ENCODE measurements at places on chromosomes 6 and 20. TPM values are rescaled to one million over a fixed set of nuclear protein-coding genes. Genes with fewer than 3 reads are reported as not detected.
A peak's percentile ranks its signal among the peaks of the same experiment; 100 is the strongest.

Gene HLA-DPA1
- 11.2 TPM for polyA plus RNA-seq

Gene PTCHD4
- polyA plus RNA-seq = 2.1 TPM

Gene BPIFB2
- polyA plus RNA-seq = not detected

Gene COMMD7
- 73.6 TPM for polyA plus RNA-seq

Gene ZBP1
- polyA plus RNA-seq = not detected

Gene ARFGEF2
- polyA plus RNA-seq = 15.5 TPM

Gene HTR1E
- polyA plus RNA-seq = not detected

Gene PROKR2
- polyA plus RNA-seq = not detected

Gene TMEM74B
- polyA plus RNA-seq = 0.04 TPM

Gene SEC23B
- 49.2 TPM for polyA plus RNA-seq

Gene IP6K3
- polyA plus RNA-seq = 0.58 TPM

Gene GPLD1
- polyA plus RNA-seq = 0.47 TPM

Gene HLA-DQA2
- not detected for polyA plus RNA-seq

Gene GPX5
- not detected for polyA plus RNA-seq

- DNase-seq = no peak
Observed at GRCh38 chr20:32006841-32007786, 3.1 kb upstream of the CCM2L start.

GRCh38 chr6:33725222-33725621 is 13.7 kb upstream of the UQCC2 start:
- DNase-seq = no peak

- no peak for DNase-seq
Observed at GRCh38 chr6:117956386-117956785, 49.3 kb downstream of the SLC35F1 start.

- DNase-seq = no peak
Observed at GRCh38 chr6:4318321-4318720, 182.9 kb upstream of the ECI2 start.

DNA sequence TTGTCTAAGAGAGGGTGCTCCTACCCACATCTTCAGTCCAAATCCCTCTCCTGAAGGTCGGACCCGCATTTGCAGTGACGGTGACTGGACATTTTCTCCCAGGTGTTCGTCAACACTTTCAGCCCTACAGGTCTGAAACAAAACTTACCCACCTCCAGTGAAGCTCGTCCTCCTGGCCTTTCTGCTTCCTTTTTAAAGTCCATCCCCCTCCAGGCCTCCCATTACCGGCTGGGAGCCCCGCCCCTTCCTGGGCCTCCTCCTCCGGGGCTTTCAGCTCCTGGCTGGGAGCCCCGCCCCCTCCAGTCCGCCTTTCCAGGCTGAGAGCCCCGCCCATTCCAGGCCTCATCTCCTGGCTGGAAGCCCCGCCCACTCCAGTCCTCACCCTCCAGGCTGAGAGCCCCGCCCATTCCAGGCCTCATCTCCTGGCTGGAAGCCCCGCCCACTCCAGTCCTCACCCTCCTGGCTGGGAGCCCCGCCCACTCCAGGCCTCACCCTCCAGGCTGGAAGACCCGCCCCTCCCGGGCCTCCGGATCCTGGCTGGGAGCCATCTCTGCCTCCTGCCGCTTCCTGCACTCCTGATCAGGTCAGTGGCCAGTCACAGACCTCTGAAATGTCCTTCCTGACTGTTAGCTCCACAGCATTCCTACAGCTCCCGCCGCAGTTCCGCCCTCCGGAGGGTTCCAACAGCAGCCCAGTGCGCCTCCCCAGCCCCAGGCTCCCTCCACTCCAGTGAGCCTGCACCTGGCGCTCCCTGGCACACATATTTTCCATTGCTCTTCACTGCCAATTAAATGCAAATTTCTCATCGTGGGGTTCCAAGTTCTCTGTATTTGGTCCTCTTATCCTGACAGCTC is 98.5 kb downstream of the LY86 start:
- no peak for DNase-seq

DNA sequence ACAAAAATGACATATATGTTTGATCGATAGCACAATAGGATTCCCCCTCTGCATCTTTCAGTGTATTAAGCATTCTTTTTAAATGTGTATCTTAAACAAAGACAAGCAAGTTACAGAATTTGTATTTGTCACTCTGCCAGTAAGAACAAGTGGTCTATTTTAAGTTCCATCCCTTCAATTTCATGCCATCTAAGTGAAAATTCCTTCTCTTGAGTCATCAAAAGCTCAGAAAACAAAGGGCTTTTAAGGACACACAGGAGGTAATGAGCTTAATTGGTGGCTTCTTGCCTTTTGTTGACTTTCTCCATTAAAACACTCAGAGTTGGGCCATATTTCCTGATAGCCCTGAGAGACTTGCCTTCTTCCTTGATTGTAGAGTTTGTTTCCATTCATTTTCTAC is 547.8 kb downstream of the TENT5A start:
- peak; percentile 38 for DNase-seq

DNA sequence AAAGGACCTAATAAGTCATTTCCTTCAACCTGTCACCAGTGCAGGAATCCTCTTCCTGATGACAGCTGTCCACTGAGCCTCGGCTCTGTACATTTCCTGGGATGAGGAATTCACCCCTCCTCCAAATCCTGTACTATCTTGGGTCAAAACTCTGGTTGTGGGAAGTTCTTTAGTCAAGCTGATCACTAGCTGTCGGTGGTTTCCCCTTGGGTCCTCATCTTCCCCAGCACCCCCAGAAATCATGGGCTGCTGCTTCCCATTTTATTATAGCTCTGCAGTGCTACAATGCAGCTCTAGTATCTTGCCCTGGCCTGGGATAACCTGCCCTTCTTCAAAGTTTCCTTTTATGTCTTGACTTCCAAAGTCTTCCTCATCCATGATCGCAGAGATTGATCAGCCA is 14.6 kb upstream of the ADA start:
- no peak for DNase-seq

- no peak for DNase-seq
Observed at GRCh38 chr6:47455533-47456209, 21.9 kb upstream of the CD2AP start.

GRCh38 chr6:93307505-93308409 is 111.6 kb downstream of the EPHA7 start:
- no peak for DNase-seq

DNA sequence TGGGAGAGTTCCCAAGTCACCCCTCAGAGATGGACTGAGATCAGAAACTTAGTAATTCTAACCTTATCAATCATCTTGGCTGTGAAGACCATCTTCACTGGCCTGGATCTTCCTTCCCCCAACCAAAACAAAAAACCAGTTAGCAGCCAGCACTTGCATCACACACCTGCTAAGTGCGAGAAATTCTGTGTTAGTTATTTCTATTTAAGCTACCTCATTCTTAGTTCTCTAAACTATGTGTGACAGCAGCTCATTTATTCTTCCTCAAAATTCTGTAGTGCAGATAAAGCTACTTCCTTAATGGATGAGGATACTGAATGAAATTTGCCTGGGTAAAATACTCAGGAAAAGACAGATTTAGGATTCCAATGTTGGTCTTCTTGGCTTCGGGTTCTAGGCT is 18.2 kb upstream of the TAGAP start:
- no peak for DNase-seq

GRCh38 chr6:142819603-142820337 is 125.2 kb downstream of the HIVEP2 start:
- no peak for DNase-seq

GRCh38 chr6:12138381-12138780 is 126.3 kb downstream of the HIVEP1 start:
- no peak for DNase-seq

- DNase-seq = no peak
Observed at GRCh38 chr6:41038205-41038604, 816 bp downstream of the UNC5CL start.

DNA sequence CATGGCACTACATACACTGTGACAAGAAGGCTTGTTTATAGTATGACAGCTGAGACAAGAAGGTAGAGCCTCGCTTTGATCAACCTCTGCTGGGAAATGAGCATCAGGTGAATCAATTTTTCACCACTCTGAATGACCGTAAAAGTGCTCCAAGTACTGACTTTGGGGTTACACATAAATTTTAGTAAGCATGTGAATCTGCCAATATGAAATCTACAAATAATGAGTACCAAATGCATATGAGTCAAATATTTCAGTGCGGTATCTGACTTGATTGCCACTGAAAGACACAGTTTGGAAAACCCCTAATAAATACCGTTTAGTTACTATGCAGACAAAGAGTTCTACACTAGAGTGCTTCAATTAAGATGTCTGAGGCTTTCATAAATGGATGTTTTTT is 77.8 kb downstream of the ATG5 start:
- no peak for DNase-seq

DNA sequence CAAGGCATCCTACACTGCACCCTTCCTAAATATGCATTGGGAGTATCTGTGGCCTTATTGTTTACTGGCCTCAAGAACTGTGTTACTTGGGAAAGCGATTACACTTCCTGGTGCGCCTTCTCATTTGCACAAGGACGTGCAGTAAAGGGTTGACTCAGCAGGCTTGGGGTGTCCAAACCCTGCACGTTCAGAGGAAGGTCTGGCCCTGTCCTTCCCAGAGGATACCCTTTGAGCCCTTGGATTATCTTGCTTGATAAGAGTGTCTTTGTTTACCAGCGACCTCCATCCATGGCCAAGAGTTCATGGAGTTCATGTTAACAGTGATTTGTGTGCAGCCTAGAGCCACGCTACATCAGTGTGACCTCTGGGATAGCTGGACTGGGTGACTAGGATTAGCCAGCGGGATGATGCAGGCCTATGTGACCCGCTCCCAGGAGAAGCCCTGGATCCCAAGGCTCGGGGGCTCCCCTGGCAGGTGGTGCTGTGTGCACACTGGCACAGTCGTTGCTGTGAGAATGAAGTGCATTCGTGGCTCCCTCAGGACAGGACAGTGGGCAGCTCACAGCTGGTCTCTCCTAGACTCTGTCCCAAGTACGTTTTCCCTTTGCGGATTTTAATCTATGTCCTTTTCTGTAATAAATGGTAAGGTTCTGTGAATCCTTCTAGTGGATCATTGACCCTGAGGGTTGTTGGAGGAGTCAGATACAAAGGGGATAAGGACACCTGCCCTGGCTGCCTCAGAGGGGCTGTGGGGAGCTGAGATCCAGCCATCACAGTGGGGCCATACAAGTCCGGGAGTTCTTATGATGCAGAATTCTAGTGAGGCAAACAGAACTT is 73.5 kb downstream of the TTLL2 start:
- DNase-seq = no peak

DNA sequence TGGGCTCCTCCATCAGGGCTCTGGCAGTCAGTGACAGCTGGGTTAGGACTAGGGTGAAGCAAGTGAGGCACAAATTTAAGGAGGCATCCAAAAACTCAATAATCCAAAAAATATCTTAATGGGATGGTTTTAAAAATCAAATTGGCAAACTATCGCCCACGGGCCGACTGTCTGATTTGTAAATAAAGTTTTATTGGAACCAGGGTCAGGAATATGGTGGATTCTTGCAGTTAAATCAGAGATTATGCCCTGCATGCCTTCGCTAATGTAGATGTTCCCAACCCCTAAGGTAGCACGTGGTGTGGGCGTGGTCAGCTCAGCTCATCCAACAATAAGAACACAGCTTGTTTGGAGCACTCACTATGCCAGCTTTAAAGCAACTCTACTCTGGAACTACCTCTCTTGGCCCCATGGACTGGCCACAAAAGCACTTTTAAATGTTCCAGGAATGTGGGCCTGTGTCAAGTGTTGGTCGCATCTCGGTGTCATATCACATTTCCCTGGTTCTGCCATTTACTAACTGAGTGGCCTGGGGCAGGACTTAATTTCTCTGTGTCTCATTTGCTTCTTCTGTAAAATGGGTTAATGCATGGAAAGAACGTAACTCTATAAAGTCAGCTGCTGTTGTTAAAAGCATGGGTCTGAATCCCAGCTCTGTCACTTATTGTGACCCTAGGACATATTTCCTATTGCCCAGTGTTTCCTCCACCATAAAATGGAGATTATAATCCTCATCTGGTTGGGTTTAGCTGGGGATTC is 7.0 kb downstream of the TP53RK start:
- DNase-seq = no peak

GRCh38 chr6:101516578-101516977 is 123.1 kb downstream of the GRIK2 start:
- no peak for DNase-seq

DNA sequence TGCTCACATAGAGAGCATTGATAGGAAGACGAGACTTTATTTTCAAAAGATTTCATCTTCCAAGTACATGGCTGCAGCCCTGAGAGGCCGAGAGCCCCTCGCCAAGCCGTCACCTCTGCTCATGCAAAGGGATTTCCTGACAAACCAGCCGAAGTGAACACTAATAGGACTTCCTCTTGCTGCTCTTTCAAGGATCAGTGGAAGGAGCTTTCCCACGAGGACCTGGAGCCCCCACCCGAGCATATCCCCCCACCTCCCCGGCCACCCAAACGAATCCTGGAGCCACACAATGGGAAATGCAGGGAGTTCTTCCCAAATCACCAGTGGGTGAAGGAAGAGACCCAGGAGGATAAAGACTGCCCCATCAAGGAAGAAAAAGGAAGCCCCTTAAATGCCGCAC is 69.3 kb downstream of the PTPN1 start:
- no peak for DNase-seq

DNA sequence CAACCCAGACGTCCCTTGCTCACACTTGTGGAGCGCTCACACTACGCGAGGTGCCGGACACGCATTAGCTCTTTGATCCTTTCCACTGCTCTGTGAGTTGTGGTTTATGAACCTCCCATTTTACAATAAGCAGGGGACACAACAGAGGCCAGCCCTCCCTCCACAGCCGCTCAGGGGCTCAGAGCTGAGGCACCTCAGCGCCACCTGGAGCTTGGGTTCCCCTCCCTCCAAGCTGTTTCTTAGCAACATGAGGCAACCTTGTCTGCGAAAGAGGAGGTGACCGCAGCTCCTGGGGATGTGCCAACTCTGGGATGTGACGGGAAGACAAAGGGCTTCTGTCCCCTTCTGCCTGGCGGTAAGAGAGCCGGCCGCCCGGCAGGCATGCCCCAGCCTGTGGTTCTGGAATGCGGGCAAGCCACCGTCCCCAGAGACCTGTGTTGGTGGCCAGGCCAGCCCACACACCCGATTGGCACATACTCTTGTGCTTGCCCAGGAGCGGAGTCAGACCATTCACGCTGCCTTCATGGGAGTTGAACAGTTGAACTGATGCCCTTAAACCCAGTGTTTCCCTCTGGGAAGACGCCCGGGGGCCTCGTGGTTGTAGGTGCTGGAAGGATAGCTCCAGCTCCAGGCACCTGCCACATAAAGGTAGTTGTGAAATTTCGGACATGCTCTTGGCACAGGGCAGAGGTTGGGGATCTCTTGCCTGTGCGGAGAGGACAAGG is 44.5 kb downstream of the RBM38 start:
- no peak for DNase-seq

GRCh38 chr20:51447097-51447764 is 95.3 kb downstream of the NFATC2 start:
- peak; percentile 94 for DNase-seq

- no peak for DNase-seq
Observed at GRCh38 chr6:154403788-154404187, 47.2 kb upstream of the IPCEF1 start.

DNA sequence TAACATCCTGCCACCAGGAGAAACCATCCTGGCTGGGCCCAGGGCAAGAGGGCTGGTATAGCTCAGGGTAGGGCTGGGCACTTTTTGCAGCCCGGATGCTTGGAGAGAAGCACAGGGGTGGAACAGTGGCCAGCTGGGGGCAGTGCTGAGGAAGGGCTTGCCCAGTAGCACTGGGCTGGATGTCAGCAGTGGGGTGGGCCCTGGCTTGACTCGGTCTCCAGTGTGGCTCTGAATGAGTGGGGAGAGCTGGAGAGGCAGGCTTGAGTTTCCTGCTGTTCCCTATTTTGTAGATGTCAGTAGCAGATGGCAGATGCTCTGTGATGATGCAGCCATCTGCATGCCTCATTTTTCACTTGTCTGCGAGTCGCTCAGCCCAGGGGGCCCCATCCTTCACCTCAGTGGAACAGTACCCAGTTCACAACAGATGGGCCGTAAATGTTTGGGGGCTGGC is 56.3 kb upstream of the TULP1 start:
- DNase-seq = no peak

GRCh38 chr6:64932486-64932885 is 774.5 kb downstream of the EYS start:
- DNase-seq = no peak
